T1000 (cell line): ENCODE measurements at places on chromosomes 3 and 15.

DNA sequence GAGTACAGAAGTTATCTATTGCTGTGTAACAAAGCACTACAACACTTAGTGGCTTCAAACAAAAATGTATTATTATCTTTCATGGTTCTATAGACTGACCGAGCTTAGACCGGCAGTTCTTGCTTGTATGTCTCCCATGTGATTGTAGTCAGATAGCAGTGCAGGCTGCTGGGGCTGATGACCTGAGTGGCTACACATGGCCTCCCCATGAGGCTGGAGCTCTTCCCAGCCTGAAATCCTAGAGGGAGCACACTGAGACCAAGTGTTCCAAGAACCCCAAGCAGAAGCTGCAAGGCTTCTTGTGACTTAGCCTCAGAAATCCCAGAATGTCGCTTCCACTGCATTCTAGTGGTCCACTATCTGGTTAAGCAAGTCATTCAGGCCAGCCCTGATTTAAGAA lies 141.2 kb upstream of the TLE3 start:
- no peak for DNase-seq

DNA sequence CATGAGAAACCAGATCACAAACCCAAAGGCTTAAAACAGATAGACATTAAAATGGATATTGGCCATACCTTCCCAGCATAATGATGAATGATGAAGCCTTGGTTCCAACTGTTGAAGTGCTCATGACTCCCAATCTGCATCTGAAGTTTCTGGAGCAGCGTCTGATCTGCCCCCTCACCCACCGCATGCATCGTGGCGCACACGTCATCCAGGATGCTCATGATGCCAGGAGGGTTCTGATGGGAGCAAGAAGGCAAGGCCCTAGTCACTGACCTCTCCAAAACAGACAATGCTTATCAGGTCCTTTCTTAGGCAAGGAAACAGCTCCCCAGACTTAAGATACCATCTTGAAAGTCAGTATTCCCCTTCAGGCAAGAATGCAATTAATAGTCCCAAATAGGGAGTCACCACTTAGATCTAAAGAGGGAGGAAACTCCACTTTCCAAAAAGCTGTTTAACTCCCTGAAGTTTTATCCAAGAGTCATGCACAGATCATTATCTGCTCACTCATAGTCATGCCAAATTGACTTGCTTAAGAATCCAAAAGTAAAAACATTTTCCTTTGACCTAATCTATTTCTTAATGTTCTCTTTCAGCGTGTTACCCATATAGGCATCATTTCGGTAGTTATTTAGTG lies 2.1 kb downstream of the LDHAL6B start:
- DNase-seq: no peak

- DNase-seq: peak; percentile 14
Observed at GRCh38 chr15:55897560-55898336, 95.7 kb downstream of the NEDD4 start.

GRCh38 chr3:69385123-69385722 lies 665 bp downstream of the FRMD4B start:
- no peak for DNase-seq

GRCh38 chr3:152446495-152446894 lies 177.8 kb downstream of the MBNL1 start:
- no peak for DNase-seq

GRCh38 chr15:41933771-41934170 lies 38.6 kb downstream of the EHD4 start:
- no peak for DNase-seq

DNA sequence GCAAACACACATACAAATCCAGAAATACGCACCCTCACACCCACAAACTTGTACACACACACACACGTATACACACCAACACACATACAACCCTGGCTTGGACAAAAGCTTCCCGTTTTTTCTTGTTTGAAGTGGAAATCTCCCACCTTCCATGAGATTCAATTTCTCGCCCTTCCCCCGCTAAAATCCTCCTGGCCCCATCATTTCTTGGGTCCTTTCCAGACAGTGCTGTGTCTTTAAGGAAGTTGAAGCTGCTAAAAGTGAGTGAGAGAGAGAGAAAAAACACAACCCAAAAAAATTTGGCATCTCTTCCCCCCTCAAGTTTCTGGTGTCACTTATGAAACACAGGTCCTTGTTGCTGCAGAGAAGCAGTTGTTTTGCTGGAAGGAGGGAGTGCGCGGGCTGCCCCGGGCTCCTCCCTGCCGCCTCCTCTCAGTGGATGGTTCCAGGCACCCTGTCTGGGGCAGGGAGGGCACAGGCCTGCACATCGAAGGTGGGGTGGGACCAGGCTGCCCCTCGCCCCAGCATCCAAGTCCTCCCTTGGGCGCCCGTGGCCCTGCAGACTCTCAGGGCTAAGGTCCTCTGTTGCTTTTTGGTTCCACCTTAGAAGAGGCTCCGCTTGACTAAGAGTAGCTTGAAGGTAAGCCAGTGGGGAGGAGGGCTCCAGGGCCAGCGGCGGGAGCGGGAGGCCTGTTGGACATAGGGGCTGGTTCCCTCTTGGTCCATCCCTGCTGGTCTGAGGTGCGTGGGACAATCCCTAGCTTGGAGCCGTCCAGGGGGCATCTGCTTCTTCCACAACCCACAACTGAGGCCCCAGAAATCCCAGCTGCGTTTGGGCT lies at the start of gene ISLR:
ISLR (plus strand) TSS at position 331 of the 839 bp plus-strand sequence. CDS start 1,149 bp downstream, outside the sequence.
- DNase-seq: no peak

DNA sequence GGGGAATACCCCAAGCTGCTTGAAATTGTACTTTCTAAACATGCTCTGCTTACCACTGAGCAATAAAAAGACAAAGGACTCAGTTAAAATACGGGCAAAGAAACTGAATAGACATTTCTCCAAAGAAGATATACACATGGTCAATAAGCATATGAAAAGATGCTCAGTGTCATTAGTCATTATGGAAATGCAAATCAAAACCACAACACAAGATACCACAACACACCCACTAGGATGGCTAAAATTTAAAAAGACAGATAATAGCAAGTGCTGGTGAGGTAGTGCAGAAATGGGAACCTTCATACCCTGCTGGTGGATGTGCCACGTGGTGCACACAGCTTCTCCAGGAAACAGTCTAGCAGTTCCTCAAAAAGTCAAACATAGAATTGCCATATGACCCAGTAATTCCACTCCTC lies 21.3 kb downstream of the LRIG1 start:
- DNase-seq: no peak

DNA sequence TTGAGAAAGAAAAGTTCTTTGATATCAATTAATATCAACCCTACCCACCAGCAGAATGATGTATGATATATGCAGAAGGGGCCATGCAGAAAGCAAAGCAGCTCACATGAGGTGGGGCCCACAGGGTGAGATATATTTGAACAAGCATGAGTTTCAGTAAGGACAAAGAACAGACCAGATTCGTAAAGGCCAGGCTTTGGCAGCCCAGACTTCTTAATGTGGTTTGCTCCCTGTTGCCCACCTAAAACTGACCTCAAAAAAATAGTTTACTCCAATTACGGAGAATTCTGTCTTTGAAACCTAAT lies 255.7 kb upstream of the WNT5A start:
- DNase-seq: no peak

GRCh38 chr3:173744895-173745294 lies 347.4 kb downstream of the NLGN1 start:
- DNase-seq: no peak

GRCh38 chr3:42749753-42750231 lies 23.3 kb downstream of the CCDC13 start:
- no peak for DNase-seq

DNA sequence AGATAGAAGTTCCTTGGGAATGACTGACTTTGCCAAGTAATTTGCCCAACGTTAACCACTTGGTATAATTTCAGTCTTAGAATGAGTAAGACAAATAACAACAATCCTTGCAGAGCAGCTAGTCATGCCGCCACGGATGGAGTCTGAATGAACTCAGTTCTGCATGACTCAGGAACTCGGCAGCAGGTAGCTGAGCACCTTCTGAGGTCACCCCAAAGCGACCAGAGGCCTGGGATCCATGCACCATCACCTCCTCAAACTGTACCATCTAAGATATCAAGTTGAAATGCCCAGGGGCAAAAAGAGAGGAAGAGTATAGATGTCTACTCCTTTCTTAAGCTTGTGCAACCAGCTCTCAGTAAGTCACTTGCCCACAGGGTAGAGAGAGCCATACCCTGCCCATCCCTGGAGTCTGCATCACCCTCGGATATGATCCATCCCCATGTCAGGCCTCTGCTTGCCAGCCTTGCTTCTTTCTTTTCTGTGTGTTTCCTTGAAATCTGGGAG lies 8.5 kb upstream of the CDCP1 start:
- peak; percentile 44 for DNase-seq

DNA sequence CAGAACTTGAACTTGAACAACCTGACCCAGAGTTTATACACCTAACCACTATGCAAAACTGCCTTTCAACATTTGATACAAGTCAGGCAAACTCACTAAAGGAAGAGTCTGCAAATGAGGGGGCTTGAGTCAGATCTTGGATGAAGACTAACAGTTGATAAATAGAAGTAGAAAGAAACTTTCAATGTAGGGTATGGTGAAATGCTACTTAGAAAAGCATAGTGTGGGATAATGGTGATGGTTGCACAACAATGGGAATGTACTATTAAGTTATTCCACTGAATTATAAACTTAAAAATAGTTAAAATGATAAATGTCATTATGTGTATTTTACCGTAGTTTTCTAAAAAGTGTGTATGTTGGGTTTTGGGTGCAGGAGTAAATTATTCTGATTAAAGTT lies 19.7 kb upstream of the ZNF280D start:
- DNase-seq: no peak

DNA sequence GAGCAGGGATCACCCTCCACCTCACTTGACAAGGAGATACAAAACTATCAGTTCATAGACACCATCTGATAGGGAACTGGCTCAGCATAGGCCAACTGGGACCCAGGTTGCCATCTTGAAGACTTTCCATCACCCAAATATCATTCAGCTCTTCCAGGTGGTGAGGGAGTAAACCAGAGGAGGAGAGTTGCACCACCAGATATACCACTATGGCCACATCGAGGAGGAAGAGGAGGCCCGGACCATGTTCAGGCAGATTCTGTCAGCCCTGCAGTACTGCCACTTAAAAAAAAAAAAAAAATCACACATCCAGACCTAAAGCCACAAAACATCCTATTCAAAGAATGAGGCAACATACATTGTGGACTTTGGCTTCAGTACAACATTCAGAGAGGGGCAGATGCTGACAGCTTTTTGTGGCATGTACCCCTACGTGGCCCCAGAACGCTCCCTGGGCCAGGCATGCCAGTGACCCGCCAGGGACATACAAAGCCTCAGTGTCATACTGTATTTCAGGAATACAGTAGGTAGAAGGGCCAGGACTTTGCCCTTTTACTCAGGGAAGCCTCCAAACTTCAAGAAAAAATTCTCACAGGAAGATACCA lies 18.4 kb upstream of the EMC3 start:
- DNase-seq: no peak

GRCh38 chr3:40869939-40870338 lies 329.4 kb upstream of the CTNNB1 start:
- no peak for DNase-seq

DNA sequence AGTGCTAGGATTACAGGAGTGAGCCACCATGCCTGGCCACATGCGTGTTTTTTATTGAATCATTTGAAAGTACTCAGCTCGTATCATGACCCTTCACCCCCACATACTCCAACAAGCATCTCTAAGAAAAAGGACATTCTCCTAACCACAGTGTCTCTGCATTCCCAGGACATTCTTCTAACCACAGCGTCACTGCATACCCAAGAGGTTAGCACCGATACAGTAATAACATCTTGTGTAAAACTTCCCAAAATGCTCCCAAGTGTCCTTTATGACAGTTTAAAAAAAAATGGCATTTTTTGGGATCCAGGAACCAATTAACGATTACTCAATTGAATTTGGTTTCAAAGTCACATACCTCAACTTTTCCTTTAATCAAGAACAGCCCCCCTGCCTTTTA lies 39.6 kb downstream of the FLNB start:
- peak; percentile 34 for DNase-seq

DNA sequence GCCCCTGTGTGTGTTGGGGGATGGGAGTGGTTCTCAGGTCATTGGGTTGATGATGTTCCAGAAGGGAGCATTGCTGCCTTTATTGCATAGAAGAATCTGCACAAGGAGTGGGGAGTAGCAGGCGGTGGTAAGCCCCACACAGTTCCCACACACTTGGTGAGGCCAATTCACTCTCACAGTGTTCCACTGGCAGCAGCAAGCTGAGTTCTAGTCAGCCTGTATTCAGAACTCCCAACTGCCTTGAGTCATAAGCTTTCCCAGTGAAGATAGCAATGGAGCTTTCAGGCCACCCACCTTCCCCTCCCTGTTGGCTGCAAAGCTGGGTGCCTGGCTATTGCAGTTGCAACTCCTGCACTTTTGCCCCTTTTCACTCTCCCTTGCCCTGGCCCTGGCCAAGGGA lies 181.1 kb upstream of the RBMS3 start:
- DNase-seq: no peak

DNA sequence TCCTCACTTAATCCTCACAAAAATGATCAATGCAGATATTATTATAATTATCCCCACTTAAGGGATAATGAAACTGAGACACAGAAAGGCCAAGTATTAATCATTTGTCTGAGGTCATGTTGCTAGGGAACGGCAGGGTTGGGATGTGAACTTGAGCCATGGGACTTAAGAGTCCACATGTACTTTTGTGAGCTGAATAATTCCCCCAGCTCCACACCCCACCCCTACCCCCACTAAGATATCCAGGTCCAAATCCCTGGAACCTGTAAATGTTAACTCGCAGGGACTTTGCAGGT lies 290.5 kb upstream of the GADL1 start:
- DNase-seq: no peak

DNA sequence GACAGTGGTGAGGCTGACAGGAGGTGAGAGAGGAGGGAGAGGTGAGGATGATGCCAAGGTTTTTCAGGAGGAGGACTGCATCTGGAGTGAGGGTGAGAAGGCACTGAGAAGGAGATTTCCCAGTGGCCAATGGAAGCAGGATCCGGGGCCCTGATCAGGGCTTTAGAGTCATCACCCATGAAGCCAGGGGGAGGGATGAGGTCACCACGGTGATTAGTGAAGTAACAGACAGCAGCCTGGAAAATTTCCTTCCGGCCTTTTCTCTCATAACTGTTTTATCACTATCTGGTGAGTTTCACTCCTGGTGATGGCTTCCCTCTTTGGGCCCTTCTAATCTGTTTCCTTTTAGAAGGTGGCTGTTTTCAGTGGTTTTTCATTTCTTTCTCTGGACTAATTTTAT lies 80.5 kb upstream of the WNT5A start:
- no peak for DNase-seq

DNA sequence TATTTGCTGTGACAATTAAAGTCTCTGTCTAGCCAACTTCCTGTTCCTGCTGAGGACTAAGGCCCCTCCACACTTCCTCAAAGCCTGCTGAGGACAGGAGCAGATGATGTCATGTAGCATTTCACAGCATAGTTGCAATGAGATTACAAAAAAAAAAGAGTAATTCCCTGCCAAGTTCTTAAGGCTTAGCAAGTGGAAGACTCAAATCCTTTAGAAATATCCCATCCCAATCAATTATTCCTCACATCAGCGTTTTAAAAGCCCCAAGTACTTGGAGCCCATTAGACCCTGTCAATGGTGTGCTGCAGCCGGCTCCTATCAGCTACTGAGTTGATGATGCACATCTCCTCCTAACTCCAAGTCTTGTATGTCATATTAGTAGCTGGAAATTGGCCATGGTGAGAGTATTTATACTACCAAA lies 51.7 kb downstream of the TRANK1 start:
- DNase-seq: no peak
